ENCODE measurements at places on chromosomes 6 and 20.
A peak's percentile ranks its signal among the peaks of the same experiment; 100 is the strongest.

DNA sequence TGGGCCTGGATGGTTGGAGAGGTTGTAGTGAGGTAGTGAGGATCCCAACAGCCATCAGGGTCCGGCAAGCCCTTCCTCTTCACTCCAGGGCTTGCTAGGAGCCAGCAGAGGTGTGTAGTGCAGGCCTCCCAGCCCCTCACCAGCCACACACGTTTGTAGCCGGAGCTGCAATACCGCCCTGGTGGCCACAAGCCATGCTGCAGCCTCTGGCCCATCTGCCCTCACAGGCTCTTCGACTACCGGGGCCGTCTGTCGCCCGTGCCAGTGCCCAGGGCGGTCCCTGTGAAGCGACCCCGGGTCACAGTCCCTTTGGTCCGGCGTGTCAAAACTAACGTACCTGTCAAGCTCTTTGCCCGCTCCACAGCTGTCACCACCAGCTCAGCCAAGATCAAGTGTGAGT lies 36.4 kb downstream of the EIF2S2 start:
- no peak for DNase-seq

GRCh38 chr6:84458271-84458670 lies 230.8 kb upstream of the CEP162 start:
- no peak for DNase-seq

DNA sequence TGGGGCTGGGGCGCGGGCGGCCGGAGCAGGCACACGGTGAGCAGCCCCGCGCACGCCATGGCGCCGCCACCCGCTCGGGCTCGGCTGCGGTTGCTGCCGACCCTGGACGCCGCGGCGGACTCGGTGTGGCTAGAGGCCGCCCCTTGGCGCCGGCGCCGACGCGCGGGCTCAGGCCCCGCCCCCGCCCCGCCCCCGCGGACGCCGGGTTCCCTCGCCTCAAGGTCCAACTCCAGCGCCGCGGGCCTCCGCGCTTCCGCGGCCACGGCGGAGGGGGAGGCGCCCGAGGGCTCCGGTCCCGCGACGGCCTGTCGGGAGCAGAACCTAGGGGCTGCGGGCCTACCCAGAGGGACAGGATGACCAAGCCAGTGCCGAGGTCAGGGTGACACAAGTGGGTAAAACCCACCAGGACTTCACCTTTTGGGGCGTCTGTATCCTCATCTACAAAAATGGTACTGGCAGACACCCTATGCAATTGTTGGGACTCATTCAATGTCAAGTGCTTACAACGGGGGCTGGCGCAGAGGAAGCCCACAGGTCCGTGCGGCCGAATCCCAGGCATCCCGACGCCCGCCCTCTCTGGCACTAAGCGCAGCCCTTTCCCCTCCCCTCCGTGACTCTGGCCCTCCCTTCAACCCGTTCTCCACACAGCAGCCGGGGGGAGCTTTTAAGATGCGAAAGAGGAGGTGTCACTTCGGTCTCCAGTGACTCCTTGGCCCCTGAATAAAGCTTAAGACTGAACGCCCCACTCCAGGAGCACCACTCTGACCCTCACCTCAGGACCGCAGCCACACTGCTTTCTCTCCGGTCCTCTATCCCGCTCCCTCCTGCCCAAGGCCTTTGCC lies at the start of gene NECAB3:
Gene NECAB3 (minus strand): TSS at position 135 of the 842 bp plus-strand sequence. CDS start 76 bp downstream, at position 59.
- peak; percentile 83 for DNase-seq

GRCh38 chr6:130766239-130767144 lies 60.7 kb upstream of the SMLR1 start:
- DNase-seq: no peak

GRCh38 chr20:8129211-8129976 lies 2.7 kb upstream of the PLCB1 start:
- peak; percentile 40 for DNase-seq

DNA sequence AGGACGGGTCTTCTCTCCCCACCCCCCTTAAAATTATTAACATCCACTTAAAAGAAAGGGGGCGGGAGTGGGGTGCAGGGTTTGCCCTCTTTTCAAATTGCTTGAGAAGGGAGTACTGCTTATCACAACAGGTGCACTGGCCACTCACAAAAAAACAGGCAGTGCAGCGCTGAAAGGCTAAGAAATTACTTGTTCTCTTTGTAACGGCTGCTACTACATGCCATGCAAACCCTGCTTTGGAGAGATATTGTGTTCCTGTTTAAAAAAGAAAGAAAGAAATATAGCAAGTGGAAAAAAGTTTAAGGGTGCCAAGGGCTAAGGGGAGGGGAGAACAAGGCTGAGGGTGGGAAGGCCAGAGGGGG lies 312.7 kb upstream of the JARID2 start:
- no peak for DNase-seq

GRCh38 chr20:32775336-32775991 lies 13.3 kb downstream of the DNMT3B start:
- DNase-seq: no peak

DNA sequence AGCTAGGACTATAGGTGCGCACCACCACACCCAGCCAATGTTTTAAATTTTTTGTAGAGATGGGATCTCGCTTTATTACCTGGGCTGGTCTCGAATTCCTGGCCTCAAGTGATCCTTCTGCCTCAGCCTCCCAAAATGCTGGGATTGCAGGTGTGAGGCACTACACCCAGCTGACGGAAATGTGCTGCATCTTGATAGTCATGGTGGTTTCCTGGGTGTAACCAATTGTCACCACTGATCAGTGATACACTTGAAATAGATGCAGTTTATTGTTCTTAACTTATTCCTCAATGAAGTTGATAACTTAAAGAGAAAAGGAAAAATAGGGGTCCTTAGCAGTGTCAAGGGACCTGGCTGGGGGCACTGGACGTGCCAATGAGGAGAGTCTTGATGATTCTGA lies 92.4 kb downstream of the PPP1R14C start:
- no peak for DNase-seq

DNA sequence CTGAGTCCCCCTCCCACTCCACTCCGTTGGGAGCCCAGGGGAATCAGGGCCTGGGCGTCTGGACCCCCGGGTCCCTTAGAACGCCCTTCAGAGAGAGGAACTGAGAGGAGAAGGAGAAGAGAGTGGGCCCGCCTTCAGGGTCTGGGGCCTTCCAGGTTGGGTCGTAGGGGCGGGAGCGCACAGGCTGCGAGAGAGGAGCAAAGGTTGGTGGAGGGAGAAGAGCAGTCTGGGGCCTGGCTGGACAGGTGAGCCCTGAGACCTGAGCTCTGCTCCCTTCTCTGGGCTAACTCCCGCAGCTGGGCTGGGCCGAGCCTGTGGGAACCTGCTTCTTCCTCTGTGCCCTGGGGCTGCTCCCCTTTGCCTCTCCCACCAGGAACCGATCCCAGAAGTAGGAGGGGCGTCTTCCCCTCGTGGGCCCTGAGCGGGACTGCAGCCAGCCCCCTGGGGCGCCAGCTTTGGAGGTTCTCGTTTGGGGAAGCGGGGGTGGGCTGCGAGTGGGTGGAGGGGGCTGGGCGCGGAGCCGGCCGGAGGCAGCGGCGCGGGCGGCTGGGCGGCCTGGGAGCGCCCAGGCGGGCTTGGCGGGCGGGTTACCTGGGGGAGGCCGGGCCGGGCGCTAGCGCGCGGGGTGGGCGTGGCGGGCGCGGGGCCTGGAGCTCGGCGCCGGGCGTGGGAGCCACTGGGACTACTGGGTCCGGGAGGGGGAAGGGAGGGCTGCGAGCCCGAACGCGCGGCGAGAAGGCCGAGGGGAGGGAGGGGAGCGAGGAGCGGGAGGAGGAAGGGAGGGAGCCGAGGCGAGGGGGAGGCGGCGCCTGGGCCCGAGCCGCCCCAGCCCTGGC lies at the start of gene DDR1:
Gene DDR1 (plus strand): TSS at position 835 of the 836 bp plus-strand sequence. CDS start 4,211 bp downstream, outside the sequence.
- DNase-seq: peak; percentile 79

GRCh38 chr6:140039364-140039763 lies 664.9 kb upstream of the CITED2 start:
- no peak for DNase-seq

- no peak for DNase-seq
Measured at GRCh38 chr6:137213813-137214212, 5.4 kb downstream of the IFNGR1 start.

DNA sequence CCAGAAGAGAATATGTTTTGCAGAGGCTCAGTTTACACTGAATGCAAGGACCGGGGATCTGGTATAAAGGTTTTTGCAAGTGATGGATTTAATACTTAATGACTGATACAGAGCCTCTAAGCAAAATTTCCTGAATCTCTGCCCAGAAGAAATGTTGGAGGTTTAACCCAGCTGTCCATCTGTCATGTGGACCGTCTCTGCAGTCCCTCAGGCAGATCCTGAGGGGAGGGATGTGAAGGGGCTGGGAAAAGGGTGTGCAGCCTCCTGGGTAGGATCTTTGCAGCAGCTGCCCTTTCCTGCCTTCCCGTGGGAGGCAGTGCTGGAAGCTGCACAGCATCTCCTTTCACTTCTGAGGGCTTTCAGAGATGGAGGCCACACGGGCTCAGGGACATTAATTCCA lies 207.0 kb downstream of the SLC24A3 start:
- DNase-seq: no peak
